ENCODE measurements at places on chromosomes 3 and 15.

- peak; percentile 77 for DNase-seq
Measured at GRCh38 chr3:473033-473800, 276.7 kb downstream of the CHL1 start.

DNA sequence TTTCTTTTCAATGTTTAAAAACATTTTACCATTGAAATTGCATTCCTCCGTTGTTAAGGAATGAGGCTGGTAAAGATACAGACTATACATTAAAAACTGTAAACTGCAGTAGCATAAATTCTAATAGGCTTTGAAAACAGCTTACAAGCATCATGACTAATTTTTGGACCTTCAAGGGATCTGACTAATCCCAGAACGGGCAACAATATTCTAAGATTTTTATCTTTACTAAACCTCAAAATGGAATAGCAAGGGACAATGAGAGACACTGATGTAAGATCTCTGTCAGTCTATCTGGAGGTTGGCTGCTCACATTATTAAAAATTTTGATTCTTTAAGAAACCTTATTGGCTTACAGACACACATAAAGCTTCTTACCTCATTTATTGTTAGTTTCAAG lies 74.7 kb downstream of the BTD start:
- DNase-seq: no peak

DNA sequence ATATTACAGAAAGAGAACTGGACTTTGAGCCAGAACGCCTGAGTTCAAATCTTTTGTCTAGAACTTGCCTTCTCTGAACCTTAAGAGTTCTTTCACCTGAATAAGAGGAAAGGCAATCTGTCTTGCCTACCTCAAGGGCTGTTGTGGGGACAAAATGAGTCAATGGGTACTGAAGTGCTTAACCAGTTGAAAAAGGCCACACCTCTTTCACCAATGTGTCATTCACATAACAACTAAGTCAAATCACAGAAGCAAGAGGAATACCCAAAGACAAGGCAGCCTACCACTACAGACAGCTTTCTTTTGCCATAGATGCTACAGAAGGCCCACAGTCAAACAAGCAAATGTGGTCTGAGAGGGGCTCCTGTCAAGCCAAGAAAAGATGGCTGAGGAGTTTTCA lies 39.7 kb downstream of the NBEAL2 start:
- peak; percentile 40 for DNase-seq

- DNase-seq: no peak
Measured at GRCh38 chr3:157953565-157953964, 152.7 kb downstream of the SHOX2 start.

GRCh38 chr3:64550745-64551144 lies 137.1 kb downstream of the ADAMTS9 start:
- DNase-seq: no peak

DNA sequence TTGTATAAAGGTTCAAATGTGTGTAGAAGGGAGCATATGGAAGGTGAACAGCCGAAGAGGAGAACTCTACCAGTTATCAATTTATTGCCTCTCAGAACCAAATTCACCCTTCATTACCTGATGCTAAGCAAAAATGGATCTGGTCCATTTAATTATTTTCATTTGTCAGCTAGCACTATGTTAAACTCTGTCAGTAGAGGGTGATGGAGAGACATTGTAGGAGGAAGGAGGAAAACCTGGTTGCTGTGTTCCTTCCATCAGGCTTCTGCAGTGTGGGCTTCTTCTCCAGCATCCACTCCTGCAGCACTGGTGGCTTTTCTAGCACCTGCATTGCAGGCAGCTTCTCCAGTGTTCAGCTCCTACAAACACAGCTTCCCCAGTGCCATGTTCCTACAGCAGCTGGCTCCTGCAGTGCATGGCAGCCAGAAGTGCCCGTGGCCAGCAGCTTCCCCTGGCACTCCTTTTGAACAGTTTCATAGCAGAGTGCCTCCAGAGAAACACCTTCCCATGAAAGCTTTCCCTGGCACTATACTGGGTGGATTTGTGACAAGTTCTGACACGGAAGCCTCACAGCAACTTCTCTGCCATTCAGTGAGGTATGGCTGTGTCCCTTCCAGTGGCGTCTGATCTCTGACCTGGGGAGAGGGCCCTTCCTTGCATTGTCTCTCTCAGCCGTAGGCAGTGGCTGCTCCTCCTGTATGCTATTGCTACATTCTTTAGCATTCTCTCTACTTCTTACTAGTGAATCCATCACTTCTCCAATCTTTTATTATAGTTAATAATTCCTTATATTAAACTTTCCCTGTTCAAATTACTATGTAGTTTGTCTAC lies 14.6 kb upstream of the IL17RD start:
- no peak for DNase-seq

- DNase-seq: no peak
Measured at GRCh38 chr3:41846850-41847249, 115.1 kb downstream of the ULK4 start.

- no peak for DNase-seq
Measured at GRCh38 chr3:168241156-168241555, 145.4 kb upstream of the GOLIM4 start.

DNA sequence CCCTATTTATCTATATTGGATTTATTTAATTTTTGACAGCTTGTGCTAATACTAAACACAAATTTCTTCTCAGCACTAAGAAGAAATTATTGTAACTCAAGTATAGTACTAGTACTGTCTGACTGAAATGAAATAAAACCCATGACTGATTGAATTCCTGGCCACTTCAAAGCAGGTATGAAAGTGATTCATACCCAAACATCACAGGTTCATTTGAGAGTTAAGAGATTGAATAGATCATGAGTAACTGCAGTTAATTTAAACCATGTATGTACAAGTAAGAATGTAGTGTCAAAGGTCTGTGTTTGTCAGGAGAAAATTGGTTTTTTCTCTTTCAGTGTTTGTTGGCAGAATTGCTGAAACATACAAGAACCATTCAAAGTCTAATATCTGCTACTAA lies 332.0 kb upstream of the GRM7 start:
- no peak for DNase-seq

DNA sequence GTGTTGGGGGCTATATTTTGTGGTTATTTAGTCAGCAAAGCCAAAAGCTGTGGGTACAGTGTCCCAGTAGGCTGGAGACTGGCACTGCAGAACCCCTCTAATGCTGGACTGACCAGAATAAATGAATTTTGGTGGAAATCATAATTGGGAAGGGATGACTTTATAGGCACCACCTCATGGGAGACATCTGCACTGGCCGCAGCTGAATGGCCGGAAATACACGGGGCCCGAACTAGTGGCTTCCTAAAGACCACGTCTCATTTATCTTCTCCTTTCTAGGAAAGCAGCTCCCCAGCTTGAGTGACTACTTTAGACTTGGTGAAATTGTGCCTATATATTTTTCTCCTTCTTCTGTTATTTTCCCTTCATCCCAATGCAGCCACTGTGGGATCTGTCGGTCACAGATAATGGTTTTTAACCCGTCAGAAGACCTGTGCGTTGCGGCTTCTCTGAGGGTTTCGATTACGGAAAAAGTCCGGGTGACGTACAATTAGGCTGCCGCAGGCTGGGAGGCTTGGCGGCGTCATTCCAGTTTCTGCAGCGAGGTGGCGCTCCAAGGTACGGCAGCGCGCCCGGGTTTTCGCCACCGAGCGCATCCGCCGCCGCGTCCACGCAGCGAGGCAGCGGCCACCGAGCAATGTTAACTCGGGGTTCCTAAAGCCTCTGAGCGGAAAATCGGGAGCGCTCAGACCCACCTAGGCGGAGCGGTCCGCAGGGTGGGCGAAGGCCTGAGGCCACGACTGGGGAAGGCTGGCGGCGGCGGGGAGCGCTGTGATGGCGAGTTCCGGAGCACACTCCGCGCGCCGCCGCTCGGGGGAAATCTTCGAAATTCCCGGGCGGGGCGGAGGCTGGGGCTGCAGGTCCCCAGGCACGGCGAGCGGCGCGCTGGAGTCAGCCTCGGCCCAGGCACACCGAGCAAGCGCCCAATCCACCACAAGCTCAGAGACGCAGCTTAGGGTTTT lies 26.3 kb downstream of the NR2F2 start:
- DNase-seq: no peak

GRCh38 chr3:134608023-134608770 lies 42.6 kb downstream of the KY start:
- DNase-seq: no peak

- DNase-seq: peak; percentile 68
Measured at GRCh38 chr15:72227192-72227586, 3.8 kb downstream of the PKM start.

- no peak for DNase-seq
Measured at GRCh38 chr15:38509152-38509551, 55.2 kb downstream of the FAM98B start.

GRCh38 chr15:91336687-91337086 lies 236.6 kb downstream of the SV2B start:
- DNase-seq: no peak

DNA sequence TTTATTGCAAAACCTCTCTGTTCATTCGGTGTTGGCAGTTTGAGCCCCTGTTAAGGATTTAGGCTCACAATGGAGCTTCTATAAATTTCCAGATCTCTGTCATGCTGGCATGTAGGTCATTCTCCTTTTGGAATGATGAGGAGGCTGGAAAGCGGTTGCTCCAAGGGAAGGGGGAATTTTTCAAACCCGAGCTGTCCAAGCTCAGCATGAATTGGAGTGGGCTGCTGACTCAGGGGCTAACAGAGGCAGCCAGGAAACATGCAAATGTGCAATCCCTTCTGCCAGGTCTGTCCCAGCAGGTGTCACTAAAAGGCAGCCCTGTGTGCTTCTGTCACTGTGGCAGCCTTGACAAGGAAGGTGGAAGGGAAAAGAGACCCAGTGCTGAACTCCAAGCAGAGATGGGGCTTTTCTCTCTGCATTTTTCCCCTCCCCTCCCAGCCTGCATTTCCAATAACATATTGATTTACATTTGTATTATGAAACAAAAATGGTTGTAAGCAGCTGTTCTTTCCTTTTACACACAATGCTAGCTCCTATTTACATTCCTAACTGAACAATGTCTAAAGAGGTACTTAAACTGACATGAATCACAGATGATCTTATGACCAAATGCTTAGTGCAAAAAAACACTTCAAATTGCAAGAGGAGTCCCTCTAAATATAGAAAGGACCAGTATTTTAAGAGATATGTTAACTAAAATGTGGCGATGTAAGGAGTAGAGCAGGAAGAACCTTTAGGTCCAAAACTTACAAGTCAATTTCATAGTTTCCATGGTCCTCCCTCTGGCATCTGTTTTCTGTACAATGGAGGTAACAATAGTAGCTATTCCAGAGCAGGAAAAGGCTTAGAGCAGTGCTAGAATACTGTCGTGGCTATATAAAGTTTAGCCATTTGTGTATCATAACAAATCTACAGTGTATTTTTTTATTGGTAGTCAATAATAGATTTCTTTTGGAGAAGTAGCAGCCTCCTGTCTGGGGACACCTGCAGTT lies 84.5 kb upstream of the ATP10A start:
- no peak for DNase-seq

GRCh38 chr3:197380786-197381185 lies 82.4 kb upstream of the DLG1 start:
- no peak for DNase-seq

DNA sequence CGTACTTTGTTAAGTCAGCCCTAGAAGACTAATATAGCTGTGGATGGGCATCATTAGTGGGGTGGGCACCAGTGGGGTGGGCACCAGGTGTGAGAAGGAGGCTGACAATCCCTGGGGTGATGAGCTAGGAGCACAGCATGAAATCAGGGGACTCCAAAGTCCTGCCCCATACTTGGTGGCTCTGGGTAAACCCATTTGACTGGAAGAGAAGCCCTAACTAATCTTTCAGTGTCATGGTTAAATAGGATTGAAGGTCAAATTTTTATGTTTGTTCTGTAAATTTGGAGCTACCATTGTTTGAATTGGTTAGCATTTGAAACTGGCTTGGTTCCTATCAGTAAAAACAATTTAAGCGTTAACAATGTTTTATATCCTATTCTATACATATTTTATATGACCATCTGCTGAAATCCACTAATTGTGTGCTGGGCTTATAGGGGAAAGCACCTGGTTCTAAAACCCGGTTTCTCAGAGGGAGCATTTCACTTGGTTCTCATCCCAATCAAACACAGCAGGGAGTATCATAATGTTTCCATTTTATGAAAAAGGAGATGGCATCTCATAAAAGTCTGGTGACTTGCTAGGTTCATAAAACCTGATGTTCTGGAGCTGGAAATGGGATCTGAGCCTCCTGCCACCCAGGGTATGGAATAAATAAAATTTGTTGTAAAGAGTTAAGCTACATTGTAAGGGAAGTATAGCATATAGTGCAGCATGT lies 87.7 kb upstream of the HACD2 start:
- DNase-seq: no peak

- no peak for DNase-seq
Measured at GRCh38 chr3:82473864-82474541, 712.6 kb upstream of the GBE1 start.

GRCh38 chr3:31567036-31567435 lies 34.3 kb downstream of the STT3B start:
- no peak for DNase-seq

- DNase-seq: peak; percentile 79
Measured at GRCh38 chr15:67174864-67175573, 79.4 kb downstream of the AAGAB start.

- DNase-seq: no peak
Measured at GRCh38 chr3:136239094-136239493, 11.0 kb upstream of the PCCB start.

DNA sequence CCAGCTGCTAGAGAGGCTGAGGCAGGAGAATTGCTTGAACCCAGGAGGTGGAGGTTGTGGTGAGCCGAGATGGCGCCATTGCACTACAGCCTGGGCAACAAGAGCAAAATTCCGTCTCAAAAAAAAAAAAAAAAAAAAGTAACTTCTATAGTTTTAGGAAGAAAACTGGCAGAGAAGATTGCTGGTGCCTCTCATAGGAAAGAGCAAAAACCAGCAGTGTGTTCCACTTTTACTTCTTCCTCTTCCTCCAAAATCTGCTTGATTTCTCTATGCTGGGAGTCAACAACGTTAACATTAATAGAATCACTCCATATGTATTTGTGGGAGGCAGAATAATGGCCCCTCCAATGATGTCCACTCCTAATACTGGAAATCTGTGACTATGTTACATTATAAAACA lies 12.5 kb upstream of the NR1D2 start:
- DNase-seq: no peak

- DNase-seq: no peak
Measured at GRCh38 chr15:68806220-68807060, 14.3 kb downstream of the ANP32A start.

GRCh38 chr15:58387130-58387529 lies 44.7 kb upstream of the LIPC start:
- DNase-seq: peak; percentile 66

DNA sequence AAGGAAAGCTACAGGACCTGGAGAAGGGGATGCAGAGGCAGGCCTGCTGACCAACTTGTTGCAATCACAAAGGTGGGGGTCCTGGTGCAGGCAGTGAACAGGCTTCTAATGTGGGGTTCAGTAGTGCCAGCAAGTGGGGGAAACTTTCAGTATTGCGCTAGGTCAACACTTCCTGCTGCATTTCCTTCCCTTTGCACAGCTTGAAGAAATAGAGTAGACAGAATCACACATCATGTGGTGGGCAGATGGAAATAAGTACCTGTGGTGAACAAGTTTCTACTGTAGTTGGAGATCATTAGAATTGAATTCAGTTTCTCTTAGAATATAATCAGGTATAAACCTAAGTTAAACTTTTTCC lies 63.4 kb downstream of the RGMA start:
- no peak for DNase-seq

Data from epithelial cell of proximal tubule (primary cell).